Retinal pigment epithelial cell (primary cell): ENCODE measurements at places on chromosomes 4 and X.

- DNase-seq = peak; percentile 92
Observed at GRCh38 chr4:165201806-165202205, 5.6 kb upstream of the KLHL2 start.

GRCh38 chr4:125316791-125317524 lies 2.2 kb downstream of the FAT4 start:
- DNase-seq = no peak

GRCh38 chrX:109812236-109812635 lies 79.2 kb upstream of the ACSL4 start:
- DNase-seq = no peak

DNA sequence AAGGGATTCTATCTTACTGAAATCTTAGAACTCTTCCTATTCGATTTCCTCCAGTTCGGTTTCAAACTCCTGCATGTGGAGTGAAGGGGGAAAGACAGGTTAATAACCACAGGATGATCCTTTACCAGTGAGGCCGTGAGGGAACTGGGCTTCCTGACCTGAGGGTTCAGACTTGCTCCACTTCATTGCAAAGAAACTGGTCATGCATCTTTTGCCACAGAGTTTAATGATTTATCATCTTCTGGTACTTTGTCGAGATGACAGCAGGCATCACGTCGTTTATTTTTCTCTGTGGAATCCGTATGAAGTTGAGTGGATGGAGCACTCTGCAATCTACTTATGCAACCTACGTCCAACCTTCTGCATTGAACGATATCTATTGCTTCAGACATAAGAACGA lies 145.9 kb upstream of the NLGN4X start:
- DNase-seq = no peak

GRCh38 chr4:16075061-16075460 lies 8.8 kb downstream of the PROM1 start:
- no peak for DNase-seq

GRCh38 chr4:56297776-56298175 lies 89.5 kb downstream of the AASDH start:
- no peak for DNase-seq

DNA sequence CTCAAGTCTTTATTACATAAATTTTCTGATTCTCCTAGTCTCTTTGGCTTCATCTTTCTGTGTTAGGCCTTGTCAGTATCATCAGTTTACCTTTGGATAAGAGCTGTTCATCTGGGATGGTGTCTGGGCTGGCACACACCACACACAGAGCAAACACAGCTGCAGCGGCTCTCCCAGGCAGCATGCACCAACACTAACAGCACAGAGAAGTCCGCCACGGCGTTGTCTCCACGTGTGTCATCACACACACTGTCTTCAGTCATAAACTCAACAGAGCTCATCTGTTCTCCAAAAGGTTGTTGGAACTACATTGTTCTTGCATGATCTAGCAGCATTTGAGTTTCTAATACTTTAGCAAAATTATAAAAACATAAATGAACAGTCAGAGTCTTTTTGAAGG lies 851.9 kb upstream of the FRG1 start:
- DNase-seq = no peak

GRCh38 chrX:130676861-130677260 lies 226.1 kb downstream of the ENOX2 start:
- no peak for DNase-seq

DNA sequence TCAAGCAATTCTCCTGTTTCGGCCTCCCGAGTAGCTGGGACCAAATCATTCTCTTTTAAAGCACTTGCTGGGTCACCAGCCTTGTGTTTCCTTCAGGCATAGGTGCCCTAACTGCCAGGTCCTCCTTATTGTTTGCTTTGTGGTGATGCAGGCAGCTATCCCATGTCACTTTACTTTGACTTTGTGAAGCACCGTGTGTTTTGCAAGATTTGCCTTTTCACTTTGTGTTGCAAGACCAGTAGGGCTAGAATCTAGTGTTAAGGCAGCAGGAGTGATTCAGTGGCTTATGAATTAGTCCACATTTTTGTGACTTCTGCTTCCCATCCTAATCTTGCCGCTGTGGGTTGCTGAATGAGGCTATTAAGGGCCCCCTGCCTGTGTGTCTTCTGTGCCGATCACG lies 20.2 kb downstream of the SYAP1 start:
- DNase-seq = no peak

DNA sequence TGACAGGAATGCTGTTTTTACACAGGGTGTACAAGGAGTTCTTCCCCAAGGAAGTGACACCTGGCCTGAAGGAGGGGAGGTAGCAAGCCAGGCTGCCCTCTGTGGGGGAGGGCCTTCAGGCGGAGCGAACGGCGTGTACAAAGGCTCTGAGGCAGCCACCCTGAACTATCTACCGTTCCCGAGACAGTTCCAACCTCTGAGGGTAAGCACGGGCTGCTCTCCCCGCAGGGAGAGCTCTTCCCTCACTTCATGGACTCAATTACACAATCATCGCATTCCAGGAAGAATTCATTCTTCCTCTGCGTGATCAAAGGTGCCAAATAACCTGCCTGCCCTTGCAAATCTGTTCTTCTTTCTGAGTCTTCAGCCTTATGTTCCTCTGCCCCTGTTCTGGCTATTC lies 4.8 kb downstream of the ELK1 start:
- DNase-seq = no peak

GRCh38 chr4:177229331-177229730 lies 80.3 kb upstream of the NEIL3 start:
- no peak for DNase-seq

DNA sequence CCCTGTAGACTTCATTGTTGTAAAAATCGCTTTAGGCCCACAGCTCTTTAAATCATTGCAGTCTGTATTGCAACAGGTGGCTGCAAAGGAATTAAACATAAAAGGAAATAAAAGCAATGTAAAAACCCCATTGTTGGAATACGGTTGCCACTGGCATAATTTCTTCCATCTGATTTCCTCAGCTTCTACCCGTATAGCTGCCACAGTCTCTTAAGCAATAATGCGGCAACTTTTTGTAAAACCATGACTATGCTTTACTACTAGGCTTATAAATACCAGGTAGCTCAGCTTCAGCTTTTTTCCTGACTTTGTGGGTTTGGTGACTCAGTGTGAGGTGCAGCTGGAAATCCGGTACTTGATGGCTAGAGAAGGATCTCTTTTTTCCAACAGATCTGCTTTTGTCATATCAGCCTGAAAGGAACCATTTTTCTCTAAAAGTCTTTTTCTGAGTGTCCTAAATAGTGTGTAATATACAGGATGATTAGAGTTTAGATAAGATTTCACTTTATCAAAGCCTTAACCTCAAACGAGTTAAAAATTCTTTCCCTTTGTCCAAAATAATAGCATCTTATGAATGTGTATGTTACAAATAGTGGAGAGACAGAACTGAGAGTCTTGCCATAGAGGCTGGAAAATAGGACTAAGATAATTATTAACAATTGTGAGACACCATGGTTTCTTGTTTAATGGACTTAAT lies 268.0 kb downstream of the ADGRL3 start:
- peak; percentile 68 for DNase-seq

DNA sequence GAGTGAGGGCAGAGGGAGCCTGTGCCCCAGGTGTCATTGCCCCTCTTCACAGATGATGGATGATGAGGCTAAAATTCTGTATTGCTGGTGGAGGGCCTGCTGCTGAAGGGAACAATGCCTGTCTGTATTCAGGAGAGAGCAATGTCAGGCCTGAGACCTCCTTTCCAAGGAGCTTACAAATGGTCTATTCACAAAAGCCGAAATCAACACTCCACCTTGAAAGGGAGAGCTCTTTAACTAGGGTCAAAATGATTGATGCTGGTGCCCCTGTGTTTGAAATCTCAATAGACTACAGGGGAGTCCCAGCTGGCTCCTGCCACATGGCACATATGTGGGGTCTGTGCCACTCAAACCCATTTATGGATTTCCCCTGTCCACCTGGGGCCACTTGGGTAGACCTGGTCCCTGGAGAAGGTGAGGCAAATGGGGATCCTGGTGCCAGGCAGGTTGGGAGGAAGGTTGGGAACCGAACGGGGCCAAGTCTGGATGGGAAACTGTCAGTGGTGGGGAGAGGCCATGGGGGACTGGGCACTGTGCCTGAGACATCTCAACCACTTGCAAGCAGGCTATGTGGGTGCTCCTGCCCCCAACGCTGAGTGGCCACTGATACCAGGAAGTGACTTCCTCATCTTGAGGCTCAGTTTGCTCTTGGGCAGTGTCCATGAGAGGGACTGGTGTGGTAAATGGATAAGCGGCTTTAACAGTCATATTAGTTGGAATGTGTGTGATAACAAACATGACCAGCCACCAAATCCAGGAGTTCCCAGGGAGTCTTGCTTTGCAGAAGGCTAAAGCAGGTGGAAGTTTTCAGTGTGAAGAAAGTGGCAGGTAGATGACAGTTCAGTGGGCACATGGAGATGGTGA lies 223.8 kb upstream of the PSAPL1 start:
- no peak for DNase-seq

DNA sequence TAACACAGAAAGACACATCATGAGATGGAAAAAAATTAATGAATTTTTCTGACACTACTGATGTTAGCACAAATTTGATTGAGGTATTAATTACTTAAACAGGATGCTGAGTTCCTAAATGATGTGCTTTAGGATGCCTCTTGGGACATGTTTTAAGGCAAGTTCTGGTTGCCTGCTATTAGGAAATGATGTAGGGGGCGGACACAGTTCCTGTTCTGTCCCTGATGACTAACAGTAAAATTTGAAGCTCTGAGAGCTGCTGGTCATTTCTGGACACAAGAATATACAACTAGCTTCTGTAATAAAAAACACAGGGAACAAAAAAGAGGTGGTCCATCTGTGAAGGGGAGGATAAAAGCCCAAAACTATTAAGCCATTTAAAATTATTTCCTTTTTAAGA lies 163.2 kb upstream of the ETNPPL start:
- no peak for DNase-seq

DNA sequence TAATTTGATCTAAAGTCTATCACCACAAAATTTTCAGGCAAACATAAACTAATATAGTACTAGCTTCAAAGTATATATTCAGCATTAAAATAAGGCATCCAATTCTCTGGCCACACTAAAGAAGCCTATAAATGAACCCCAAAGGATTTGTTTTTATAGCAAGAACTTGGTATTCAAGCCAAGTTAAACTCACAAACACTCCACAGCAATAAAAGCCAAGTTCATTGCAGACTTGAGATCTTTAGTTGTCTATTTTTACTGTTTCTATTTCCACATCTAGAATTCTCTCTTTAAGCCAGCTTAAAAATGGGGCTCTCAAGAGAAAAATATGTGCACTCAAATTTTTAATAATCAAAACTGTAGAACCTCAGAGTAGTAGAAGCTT lies 51.1 kb downstream of the WDFY3 start:
- no peak for DNase-seq

- no peak for DNase-seq
Observed at GRCh38 chrX:97267396-97268181, 383.9 kb downstream of the RPA4 start.

DNA sequence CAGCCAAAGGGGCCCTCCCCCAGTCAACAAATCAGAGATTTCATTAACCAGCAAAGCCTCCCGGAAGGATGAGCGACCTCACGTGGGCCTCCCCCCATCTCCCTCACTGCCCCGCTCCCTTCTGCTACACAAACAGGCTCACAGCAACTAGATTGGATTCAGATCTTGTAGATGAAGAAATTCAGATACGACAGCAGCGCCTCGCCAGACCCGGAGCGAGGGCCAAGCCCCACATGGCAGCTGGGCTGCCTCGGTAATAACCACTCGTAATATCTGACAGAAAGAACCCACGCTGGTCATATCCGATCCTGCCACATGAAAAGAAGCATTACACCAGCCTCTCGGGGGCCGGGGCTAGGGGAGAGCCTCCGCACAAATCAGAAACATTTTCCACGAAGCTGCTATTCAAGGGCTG lies 581.3 kb downstream of the BCOR start:
- DNase-seq = no peak

GRCh38 chrX:108642273-108642628 lies 94.1 kb downstream of the IRS4 start:
- no peak for DNase-seq

DNA sequence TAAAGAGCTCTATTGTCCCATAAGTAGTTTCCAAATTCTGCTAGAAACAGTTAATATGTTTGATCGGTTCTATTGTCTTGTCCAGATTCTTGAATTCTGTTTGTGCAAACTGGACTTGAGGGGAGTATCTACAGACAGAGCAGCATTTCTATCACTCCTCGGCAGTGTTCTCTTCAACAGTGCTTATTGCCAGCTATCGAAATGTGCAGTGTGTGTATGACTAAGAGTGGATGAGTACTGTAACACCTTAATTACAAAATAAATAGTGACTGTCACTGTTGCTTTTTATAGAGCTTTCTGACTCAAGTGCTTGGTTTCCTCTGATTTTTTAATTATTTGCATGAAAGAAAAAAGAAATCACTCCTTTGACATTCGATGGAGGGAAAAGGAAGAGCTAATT lies 274.6 kb downstream of the RPA4 start:
- DNase-seq = no peak

- DNase-seq = no peak
Observed at GRCh38 chrX:118423558-118423957, 72.1 kb upstream of the DOCK11 start.

DNA sequence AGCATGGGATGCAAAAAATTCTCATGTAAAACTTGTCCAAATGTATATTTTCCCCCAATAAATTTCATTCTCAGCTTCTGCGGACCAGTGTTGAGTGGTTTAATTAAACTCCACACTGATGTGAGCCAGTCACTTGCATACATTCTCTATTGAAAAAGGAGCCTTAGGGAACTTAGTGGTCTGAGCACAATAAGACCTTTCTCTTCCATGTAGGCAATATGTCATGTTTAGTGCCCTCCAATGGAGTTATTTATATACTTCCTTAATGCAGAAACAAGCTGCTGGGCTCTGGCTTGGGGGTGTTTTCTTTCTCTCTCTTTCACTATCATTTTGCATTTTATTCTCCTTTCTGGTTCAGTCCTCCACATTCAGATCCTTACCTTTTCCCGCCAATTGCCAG lies 196.9 kb downstream of the ANAPC10 start:
- no peak for DNase-seq
